Activated CD4-positive, alpha-beta T cell treated with anti-CD3 and anti-CD28 coated beads, Interleukin-2, amount 10 ng/mL, durations not matched to agents 7 days and 5 days (primary cell): ENCODE measurements at places on chromosomes 2 and 18.

- DNase-seq, result no peak
Observed at GRCh38 chr2:207135340-207135739, 30.4 kb downstream of the KLF7 start.

DNA sequence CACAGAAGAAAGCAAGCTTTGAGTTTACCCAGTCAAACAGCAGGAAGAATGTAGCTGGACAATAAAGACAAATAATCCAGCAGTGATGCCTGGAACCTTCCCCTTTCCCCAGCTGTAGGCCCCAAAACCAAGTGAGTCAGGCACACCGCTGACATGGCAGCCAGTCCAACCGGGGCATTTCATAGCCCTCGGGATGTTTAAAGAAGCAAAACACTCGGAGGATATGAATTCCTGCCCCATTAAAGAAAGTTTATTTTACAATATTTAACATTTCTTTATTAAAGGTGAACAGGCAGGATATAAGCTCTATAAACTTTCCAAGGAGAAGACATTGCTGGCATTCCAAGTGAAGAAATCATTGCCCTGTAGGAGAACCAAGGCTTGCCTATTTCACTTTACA, 507.6 kb upstream of the TNP1 start:
- no peak for DNase-seq

DNA sequence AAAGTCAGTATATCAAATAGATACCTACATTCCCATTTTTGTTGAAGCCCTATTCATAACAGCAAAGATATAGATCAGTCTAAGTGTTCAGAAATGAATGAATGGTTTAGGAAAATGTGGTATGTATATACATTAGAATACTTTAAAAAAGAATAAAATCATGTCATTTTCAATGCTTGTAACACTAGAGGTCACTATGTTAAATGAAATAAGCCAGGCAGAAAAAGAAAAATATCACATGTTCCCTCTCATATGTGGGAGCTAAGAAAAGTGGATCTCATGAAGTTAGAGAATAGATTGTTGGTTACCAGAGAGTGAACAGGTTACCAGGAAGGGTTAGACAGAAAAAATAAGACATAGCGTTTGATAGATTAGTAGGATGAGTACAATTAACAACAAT, 1111.0 kb upstream of the SLC39A10 start:
- no peak for DNase-seq

DNA sequence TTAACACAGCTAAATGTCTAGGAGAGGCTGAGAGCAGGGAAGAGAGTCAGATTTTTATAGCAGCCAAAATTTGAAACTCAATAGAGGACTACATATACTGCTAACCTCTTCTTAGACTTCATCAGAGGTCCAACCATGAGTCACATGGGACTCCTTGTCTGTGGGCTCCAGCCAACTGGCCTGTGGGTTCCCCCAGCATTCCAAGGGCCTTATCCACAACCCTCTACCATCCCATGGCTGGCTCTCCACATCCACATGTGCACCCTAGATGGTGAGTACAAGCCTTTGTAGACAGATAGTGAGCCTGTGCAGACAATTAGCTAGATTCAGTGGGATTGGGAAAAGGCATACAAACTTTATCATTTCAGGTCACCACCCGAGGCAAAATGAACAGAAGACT, 901.9 kb upstream of the ZEB2 start:
- DNase-seq, result no peak

- DNase-seq, result no peak
Observed at GRCh38 chr2:19728125-19728524, 173.7 kb downstream of the TTC32 start.

- no peak for DNase-seq
Observed at GRCh38 chr2:46780411-46780800, 135.2 kb downstream of the MCFD2 start.

- no peak for DNase-seq
Observed at GRCh38 chr2:15412779-15413178, 148.4 kb downstream of the NBAS start.

DNA sequence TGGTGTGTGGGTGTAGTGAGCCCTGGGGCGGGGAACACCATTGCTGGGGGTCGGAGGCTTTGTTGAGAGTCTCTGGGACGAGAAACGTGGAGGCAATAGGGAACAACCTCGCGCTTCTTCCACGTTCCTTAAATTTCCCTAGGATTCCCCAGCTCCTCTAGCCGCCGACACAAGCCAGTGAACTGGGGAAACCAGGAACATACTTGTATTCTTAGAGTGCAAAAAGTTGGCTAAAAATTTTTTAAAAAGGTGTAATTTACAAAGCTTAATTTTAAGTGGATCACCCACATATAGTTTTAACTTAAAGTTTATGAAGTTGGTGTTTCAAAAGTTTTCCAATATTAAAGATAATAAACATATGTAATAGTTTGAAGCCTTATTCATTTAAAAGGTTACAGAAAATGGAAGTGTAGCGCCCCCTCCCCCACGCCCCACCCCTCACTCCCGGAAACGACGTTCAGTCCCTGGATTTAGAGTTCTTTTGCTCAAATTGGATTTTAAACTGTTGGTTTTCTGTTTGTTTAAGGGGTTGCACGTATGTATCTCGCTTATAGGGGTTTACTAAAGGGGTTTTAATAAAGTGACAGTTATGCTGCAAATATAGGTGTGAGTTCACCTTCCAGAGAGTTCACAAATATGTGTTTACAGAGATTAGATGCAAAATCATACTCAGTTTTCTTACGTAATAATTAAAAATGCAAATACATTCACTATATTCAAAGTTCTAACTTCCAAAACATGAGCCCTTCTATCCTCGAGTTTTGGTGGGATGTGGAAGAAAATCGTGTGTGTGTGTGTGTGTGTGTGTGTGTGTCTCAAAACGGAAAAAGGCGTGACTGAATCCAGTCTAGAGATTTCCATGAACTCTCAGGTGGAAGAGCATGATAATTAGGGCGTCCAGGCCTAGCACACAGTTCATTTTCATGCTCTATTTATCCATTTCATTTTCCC, 872 bp downstream of the DSG2 start:
- no peak for DNase-seq

DNA sequence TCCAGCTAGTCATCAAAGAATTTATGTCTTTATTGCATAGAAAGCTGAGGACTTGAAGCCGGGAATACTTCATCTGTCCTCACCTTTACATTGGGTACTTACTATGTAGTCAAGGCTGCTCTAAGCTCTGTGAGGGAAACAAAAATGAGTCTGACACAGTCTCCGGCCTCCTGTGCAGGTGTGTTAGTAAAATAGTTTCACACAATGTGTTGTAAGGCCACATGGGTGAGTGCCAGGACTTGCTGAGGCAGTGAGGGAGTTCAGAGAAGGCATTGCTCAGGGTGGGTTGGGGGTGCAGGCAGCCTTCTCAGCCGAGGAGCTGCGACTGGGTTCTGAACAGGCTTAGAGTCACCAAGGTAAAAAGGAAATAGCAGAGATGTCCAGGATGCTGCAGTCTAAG, 54.5 kb upstream of the SMAD2 start:
- no peak for DNase-seq

GRCh38 chr18:10588975-10589374, 63.1 kb downstream of the NAPG start:
- DNase-seq, result no peak

DNA sequence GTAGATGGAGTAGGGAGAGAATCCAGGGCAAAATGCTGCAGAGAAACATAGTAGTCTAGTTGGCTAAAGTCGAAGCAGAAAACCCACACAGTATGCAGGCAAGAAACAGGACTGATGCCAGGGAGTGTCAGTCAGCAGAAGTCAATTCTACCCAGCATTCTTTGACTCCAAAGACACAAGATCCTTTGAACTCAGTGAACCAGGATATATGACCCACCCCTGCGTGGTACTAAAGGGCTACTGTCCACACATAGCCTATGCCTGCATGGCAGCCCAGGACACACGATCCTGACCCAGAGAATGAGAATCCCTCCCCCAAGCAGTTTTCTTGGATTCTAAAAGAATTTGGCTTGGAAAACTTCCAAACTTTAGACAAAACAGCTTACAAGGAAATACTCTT, 42.5 kb downstream of the ALK start:
- no peak for DNase-seq

DNA sequence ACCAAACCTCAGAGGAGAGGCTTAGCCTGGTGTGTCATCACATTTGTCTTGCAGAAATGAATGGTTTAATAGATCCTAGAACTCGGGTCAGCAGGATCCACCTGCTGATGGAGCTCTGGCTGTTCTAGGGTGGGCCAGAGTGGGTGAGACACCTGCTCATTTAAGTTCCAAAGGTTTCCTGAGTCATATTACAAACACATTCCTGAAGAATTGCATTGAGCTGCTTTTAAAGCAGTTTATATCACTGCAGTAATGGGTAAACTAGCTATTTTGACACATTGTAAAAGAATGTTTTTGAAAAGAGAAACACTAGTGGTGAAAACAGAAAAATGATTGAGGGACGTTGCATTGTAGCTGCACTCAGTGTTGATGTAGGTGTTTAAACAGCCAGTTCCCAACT, 175.3 kb upstream of the TCF4 start:
- DNase-seq, result no peak

DNA sequence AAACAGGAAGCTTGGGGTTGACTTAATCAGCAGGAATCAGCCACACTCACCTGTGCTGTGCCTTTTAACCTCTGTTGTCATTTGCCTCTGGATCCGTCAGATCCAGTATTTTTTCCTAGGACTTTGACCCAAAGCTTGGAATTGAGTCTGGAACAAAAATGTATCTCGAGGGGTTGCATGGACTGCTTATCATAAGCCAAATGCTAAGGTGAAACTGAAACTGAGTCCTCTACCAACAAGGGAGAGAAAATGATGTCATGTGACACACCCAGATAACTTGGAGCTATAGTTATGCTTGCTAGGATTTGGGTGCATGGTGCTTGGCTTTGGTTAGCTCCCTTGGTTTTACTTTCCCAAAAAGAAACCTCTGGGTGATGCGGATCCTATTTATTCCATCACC, 2158.6 kb upstream of the PIK3C3 start:
- DNase-seq, result no peak

GRCh38 chr2:227095346-227095745, 68.7 kb downstream of the COL4A4 start:
- DNase-seq, result no peak

GRCh38 chr18:10128921-10129501, 215.2 kb downstream of the VAPA start:
- DNase-seq, result no peak

- DNase-seq, result no peak
Observed at GRCh38 chr2:61272421-61273070, 110.6 kb downstream of the C2orf74 start.

GRCh38 chr2:58540681-58541080, 299.6 kb upstream of the FANCL start:
- DNase-seq, result no peak

GRCh38 chr2:61693744-61694143, 155.6 kb upstream of the XPO1 start:
- DNase-seq, result no peak

GRCh38 chr2:16604236-16604635, 61.4 kb downstream of the CYRIA start:
- no peak for DNase-seq

DNA sequence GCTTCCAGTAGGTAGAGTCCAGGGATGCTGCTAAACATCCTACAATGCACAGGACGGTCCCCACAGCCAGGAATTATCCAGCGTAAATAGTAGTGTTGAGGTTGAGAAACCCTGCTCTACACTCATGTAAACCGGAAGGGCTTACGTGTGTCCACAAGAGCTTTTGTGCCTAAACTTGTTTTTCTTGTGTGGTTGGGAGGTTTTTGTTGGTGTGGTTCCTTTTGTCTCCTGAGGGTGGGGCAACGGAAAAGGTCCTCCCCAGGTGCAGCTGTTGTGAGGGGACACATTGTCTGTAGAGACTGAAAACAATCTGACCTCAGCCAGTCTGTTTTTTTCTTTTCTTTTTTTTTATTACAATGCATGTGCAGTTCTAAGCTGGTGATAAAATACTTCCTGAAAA, 72.7 kb upstream of the MGAT5 start:
- DNase-seq, result peak; percentile 73

- no peak for DNase-seq
Observed at GRCh38 chr2:168895771-168896170, 5.3 kb upstream of the G6PC2 start.

DNA sequence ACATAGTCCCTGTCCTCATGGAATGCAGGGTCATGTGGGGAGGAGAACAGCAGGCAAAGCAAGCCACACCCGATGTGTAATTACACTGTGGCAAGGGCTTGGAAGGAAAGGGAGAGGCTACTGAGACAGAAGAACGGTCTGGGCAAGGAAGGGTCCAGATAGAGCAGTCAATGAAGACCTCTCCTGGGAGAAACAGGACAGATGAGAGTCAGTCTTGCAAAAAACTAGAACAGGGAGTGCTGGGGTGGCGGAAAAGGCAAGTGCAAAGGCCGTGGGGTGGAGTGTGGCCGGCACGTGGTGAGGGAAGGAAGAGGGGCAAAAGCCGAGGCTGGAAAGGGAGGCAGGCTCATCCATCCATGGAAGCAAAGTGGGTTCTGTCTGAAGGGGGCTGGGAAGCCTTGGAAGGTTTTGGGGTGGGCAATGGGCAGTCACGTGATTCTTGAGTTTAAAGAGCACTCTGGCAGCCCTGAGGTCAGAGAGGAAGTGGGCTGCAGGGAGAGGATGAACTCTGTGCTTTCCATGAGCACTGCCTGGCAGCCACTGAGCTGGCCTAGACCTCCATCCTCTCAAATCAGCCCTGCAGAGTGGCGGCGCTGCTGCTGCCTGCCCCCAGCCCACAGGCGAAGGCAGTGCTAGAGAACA, 182.2 kb downstream of the INHBB start:
- no peak for DNase-seq

DNA sequence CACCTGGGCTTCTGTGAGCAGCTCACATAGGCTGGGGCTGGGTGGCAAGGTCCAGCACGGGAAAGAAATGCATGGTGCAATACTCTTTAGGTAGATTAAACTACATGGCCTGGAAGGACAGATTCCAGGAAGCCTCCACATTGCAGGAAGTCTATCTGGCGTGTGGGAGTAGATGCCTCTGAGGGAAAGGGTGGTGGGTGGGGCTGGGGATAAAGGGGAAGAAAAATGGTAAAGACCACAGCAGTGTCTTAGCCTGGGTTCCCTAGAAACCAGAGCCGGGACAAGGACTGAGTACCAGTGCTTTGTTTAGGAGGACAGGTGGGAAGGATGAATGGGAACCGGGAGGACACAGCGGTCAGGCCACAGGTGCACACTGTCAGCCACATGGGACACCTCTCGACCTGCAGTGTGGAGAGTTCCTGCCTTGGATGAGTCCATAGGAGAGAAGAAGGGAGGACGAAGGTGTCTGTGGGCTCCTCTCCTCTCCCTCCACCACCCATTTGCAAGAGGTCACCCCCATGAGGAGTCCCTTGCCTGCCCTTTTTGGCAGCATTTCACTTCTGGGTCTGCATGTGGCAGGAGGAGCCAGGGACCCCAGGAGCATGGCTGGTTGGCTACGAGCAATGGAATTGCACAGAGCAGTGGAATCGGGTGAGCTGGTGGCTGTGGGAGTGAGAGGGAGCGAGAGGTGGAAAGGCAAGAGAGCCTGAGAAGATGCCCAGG, 91.5 kb upstream of the HS6ST1 start:
- no peak for DNase-seq

- DNase-seq, result no peak
Observed at GRCh38 chr18:30748541-30748940, 294.0 kb downstream of the DSC3 start.

- DNase-seq, result no peak
Observed at GRCh38 chr2:127365211-127365643, 22.5 kb downstream of the MAP3K2 start.

- DNase-seq, result no peak
Observed at GRCh38 chr2:100887713-100888495, 68.0 kb downstream of the NPAS2 start.

- no peak for DNase-seq
Observed at GRCh38 chr2:60565472-60565871, 12.0 kb upstream of the BCL11A start.

GRCh38 chr18:23626451-23627279, 36.0 kb downstream of the ANKRD29 start:
- no peak for DNase-seq
